ENCODE measurements at places on chromosomes 2 and 18.

- DNase-seq, result peak; percentile 82
These were observed 28.4 kb upstream of the RNU4ATAC start for GRCh38 chr2:121502246-121502645.

GRCh38 chr2:202034249-202035088 is 814 bp downstream of the FZD7 start:
- DNase-seq, result peak; percentile 73

DNA sequence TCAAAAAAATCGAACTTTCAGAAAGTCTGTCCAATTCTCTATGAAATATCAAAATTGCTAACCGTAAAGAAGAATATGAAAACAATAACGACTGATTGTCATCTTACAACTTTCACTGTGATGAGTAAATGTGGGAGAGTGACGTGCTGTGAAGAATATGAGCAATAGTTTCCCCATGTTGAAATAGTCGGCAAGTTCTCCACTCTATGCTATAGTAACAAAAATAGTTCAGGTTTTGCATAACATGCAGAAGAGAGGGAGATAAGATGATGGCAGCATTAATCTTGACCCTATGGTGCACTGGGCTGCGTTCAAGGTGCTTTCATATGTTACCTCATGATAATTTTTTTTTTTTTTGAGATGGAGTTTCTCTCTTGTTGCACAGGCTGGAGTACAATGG is 196.8 kb upstream of the CYRIA start:
- DNase-seq, result no peak

GRCh38 chr2:218786133-218786532 is 4.2 kb downstream of the CYP27A1 start:
- DNase-seq, result no peak

GRCh38 chr2:235570966-235571692 is 77.3 kb downstream of the AGAP1 start:
- DNase-seq, result no peak

GRCh38 chr2:70626254-70626990 is 72.8 kb upstream of the TGFA start:
- DNase-seq, result no peak

- peak; percentile 30 for DNase-seq
These were observed 144.1 kb downstream of the PRPF40A start for GRCh38 chr2:152573168-152573567.

GRCh38 chr2:200270732-200271131 is 35.8 kb upstream of the SPATS2L start:
- no peak for DNase-seq

All from astrocyte of the hippocampus (primary cell).